ENCODE measurements at places on chromosomes 12 and 14.
A peak's percentile ranks its signal among the peaks of the same experiment; 100 is the strongest.

- no peak for DNase-seq
Observed at GRCh38 chr14:66999978-67000377, 189.3 kb upstream of the GARIN2 start.

DNA sequence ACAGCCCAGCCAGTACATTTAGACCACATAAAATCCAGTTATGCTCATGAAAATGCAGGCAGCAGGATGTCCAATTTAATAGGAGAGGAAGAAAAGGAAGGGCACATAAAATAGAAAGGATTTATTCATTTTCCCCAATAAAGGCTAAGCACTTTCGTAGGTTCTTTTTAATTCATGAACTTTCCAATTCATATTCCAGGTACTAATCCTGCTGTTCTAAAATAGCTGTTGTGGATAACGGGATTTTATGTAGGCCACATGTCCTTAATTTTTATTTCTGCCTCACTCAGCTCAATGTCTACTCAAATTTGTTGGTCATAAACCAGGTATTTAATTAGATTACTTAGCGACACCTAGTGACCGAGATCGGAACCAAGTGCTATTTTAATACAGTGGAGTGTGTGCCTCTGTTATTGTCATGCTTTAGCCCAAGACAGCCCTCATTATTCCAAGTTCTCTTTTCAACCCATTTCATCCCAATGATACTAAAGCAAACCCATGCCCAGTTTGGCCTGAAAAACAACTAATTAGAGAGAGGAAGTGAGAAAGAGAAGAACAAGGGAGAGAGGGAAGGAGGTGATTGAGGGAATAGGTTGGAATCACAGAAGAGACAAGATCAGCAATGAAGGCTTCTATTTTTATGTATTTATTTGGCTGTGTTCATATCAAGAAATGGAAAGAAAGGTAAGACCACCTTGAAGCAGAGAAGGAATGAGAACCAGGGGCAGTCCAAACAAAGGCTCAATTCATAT lies 45.9 kb upstream of the IFNG-AS1 start:
- DNase-seq = peak; percentile 72

DNA sequence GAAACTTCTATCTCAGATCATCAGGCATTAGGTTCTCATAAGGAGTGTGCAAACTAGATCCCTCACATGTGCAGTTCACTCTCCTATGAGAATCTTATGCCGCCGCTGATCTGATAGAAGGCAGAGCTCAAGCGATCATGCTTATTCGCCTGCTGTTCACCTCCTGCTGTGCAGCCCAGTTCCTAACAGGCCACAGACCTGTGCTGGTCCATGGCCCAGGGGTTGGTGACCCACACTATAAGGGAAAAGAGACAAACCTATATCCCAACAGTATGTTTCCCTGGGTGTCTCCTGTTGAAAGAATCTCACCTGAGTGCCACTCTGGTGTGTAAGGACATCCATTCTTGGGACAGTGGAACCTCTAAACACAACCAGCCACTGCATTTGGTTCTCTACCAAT lies 186.3 kb downstream of the RIMBP2 start:
- DNase-seq = no peak

GRCh38 chr14:50394713-50395112 lies 2.0 kb downstream of the CDKL1 start:
- DNase-seq = no peak

- no peak for DNase-seq
Observed at GRCh38 chr12:48954841-48955501, 2.3 kb downstream of the ARF3 start.

- no peak for DNase-seq
Observed at GRCh38 chr12:70960484-70960883, 39.9 kb upstream of the PTPRR start.

All from stimulated activated CD4-positive, alpha-beta T cell treated with anti-CD3 and anti-CD28 coated beads, Interleukin-15, amount 100 ng/mL, for 24 hours (primary cell).